ENCODE measurements at places on chromosomes 4 and X. TPM values are rescaled to one million over a fixed set of nuclear protein-coding genes. Genes with fewer than 3 reads are reported as not detected.

GRCh38 chrX:154987940-154988339 lies 34.6 kb downstream of the F8 start:
- DNase-seq: no peak
- no peaks in the 10 kb centered on the region for H3K36me3 ChIP-seq
- no peak overlapping the region for H3K4me3 ChIP-seq
- H3K4me1 ChIP-seq: peaks cover 20% of the 10 kb centered on the region

The AMBN gene
- total RNA-seq: not detected

The LINC00632 gene
- 1.3 TPM for total RNA-seq

- peaks cover 9% of the 10 kb centered on the region for H3K27me3 ChIP-seq
- H3K27ac ChIP-seq: no peak overlapping the region
- no peaks in the 10 kb centered on the region for H3K4me1 ChIP-seq
These were observed 99.2 kb upstream of the DDIT4L start for GRCh38 chr4:100289530-100289888.

The ZNF711 gene
- total RNA-seq: 0.90 TPM

DNA sequence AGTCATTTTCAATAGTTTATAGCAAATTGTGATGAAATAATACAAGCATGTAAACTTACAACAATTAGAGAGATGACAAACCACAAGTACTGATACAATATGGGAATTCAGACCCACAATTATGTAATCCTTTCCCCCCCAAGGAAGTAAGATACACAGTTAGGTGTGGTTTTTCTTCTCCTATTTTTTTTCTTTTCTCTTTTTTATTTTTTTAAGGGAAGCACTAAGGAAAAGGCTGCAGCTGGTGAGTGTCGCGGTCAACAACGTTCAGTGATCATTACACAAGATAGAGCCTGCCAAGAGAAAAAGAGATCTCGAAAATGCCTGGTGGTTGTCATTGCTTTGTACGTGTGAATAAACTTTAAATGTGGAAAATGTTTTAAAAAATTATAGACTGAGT lies 9.8 kb downstream of the NDNF start:
- no peak overlapping the region for H3K27ac ChIP-seq
- DNase-seq: no peak
- peaks cover 27% of the 10 kb centered on the region for H3K27me3 ChIP-seq
- H3K4me1 ChIP-seq: no peaks in the 10 kb centered on the region
- no peaks in the 10 kb centered on the region for H3K36me3 ChIP-seq

DNA sequence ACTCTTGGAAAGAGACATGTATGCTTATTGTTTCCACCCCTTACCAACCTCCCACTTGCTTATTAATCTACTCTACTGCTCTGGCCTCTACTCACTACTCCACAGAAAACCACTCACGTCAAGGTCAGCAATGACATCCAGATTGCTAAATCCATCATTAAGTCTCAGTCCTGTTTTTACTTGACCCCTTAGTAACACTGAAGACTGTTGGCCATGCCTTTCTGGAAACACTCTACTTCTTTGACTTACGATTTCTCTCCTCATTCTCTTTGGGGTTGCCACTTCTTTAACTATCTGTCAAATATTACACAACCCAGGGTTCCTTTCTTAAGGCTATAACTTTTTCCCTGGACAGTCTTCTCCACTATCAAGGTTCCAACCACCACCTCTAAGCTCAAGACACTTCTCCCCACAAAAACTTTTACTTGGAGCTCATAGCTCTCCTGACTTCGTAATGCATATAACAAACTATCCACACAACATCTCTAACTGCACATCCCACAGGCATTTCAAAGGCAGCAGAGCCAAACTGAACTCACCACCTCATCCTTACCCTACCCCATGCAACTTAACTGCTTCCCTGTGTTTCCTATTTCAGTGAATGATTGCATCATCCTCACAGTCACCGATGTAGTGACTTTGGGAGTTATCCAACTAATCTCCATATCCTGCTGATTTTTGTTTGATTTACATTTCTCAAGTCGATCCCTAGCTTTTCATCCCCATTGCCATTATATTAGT lies 15.8 kb upstream of the MAGEA4 start:
- no peak for DNase-seq
- H3K4me3 ChIP-seq: no peak overlapping the region
- no peaks in the 10 kb centered on the region for H3K4me1 ChIP-seq
- H3K36me3 ChIP-seq: no peaks in the 10 kb centered on the region
- H3K27ac ChIP-seq: no peak overlapping the region

DNA sequence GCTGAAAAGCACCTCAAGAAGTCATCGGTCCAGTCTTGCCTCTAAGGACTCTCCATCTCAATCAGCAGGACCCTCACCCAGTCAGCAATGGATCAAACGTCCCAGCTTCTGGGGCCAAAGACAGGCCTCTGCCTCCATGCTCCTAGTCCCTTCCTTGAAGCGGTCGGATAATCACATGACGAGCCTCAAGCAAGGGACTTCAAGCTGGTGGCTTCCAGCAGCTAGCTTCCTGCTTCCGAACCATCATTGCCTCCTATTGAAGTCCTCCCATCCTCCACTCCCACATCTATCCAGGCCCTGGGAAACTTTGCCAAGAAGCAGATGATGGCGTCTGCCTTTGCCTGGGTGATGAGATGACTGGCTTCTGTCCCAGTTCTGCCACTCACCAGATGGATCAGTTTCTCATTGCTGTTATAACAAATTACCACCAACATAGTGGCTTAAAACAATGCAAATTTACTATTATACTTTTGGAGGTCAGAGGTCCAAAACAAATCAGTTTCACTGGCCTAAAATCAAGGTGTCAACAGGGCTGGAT lies 135.2 kb upstream of the MAMLD1 start:
- H3K4me3 ChIP-seq: no peak overlapping the region
- H3K36me3 ChIP-seq: no peaks in the 10 kb centered on the region
- peaks cover 2% of the 10 kb centered on the region for H3K4me1 ChIP-seq
- no peaks in the 10 kb centered on the region for H3K27me3 ChIP-seq
- DNase-seq: no peak
- no peak overlapping the region for H3K27ac ChIP-seq

DNA sequence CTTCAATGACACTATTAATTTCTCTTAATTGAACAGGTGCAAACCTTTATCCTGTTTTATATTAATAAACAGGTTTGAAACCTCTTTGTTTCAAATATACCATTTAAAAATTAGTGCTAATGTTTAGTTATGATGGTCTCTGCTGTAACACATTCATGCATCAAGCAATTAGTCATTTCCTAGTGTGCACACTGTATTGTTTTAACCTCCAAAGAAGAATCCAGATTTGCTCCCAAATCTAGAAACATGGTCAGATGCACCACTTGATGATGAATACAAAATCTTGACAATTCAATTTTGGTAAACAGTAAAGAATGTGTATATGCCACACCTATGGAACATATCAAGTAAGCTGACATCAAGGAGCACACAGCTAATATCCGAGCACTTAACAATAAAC lies 157.1 kb downstream of the TRIML1 start:
- H3K36me3 ChIP-seq: no peaks in the 10 kb centered on the region
- H3K4me1 ChIP-seq: no peaks in the 10 kb centered on the region
- DNase-seq: no peak
- no peaks in the 10 kb centered on the region for H3K27me3 ChIP-seq

GRCh38 chr4:48241731-48242130 lies 27.9 kb downstream of the TEC start:
- H3K4me1 ChIP-seq: peaks cover 2% of the 10 kb centered on the region
- no peak overlapping the region for H3K27ac ChIP-seq
- H3K36me3 ChIP-seq: no peaks in the 10 kb centered on the region
- no peak for DNase-seq

The ABCG2 gene
- total RNA-seq: 0.39 TPM

GRCh38 chr4:8191136-8191747 lies 7.8 kb upstream of the SH3TC1 start:
- H3K4me1 ChIP-seq: peaks cover 2% of the 10 kb centered on the region
- no peaks in the 10 kb centered on the region for H3K36me3 ChIP-seq
- no peak for DNase-seq
- no peak overlapping the region for H3K4me3 ChIP-seq

- peaks cover 6% of the 10 kb centered on the region for H3K27me3 ChIP-seq
- H3K4me1 ChIP-seq: peaks cover 11% of the 10 kb centered on the region
- H3K36me3 ChIP-seq: no peaks in the 10 kb centered on the region
- H3K4me3 ChIP-seq: no peak overlapping the region
- no peak for DNase-seq
- H3K27ac ChIP-seq: no peak overlapping the region
These were observed 450.6 kb upstream of the RASGEF1B start for GRCh38 chr4:81922313-81922712.

DNA sequence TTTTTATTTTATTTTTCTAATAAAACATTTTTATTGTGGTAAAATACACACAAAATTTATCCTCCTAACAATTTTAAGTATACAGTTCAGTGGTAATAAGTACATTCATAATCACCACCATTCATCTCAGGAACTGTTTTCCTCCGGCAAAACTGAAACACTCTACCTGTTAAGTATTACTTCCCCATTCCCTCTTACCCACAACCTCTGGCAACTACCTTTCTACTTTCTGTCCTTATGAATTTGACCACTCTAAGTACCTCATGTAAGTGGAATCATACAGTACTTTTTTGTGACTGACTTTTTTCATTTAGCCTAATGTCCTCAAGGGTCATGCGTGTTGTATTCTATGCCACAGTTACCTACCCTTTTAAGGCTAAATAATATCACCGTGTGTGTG lies 21.1 kb upstream of the HSFX4 start:
- H3K27ac ChIP-seq: no peak overlapping the region
- no peak for DNase-seq
- peaks cover 8% of the 10 kb centered on the region for H3K4me1 ChIP-seq
- H3K27me3 ChIP-seq: no peaks in the 10 kb centered on the region
- H3K4me3 ChIP-seq: no peak overlapping the region
- peaks cover 3% of the 10 kb centered on the region for H3K36me3 ChIP-seq

The TKTL2 gene
- total RNA-seq: not detected

DNA sequence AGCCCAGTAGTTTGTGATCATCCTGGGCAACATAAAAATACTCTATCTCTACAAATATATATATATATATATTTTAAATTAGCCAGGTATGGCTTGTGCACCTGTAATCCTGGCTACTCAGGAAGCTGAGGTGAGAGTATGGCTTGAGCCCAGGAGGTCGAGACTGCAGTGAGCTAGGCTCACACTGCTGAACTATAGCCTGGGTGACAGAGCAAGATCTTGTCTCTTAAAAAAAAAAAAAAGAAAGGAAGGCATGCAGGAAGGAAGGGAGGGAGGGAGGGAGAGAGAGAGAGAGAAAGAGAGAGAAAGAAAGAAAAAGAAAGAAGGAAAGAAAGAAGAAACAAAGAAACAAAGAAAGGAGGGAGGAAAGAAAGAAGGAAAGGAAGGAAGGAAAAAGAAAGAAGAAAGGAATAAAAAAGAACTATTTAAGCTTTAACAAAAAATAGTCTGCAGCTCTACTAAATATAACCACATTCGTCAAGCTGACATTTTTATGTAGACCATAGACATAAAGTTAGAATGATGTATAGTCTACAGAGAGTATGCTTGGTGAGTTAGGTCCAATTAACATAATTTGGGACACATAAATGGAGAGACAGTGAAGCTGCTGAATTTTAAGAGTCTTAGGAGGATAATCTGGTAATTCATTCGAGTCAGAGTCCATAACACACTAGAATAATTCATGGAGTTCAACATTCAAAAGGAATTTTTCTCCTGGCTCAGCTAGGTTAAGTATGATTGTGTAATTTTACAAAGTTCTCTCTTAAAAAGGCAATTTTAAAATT lies 111.9 kb downstream of the GLRA3 start:
- peaks cover 5% of the 10 kb centered on the region for H3K27me3 ChIP-seq
- no peaks in the 10 kb centered on the region for H3K36me3 ChIP-seq
- no peaks in the 10 kb centered on the region for H3K4me1 ChIP-seq
- H3K27ac ChIP-seq: no peak overlapping the region
- H3K4me3 ChIP-seq: no peak overlapping the region
- DNase-seq: no peak

GRCh38 chrX:70437011-70437410 lies 7.6 kb upstream of the DLG3 start:
- no peak overlapping the region for H3K27ac ChIP-seq
- peaks cover 25% of the 10 kb centered on the region for H3K27me3 ChIP-seq
- H3K36me3 ChIP-seq: no peaks in the 10 kb centered on the region
- H3K4me1 ChIP-seq: peaks cover 14% of the 10 kb centered on the region

DNA sequence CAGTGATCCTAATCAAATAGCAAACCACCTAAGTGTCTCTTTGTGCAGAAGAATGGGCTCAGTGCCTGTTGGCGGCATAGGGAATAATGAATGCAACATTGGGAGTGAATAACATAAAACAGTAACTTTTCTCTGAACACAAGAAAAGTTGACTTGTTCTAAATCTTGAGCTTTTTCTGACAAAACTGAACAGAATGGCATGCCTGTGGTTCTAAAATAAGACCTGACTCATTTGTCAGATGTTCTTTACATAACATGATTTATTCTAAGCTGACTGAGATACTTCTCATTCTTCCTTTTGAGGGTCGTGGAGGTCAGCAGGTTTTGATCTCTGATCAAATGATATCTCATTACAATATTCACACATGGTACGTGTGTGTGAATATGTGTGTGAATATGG lies 165.4 kb upstream of the WDR1 start:
- H3K36me3 ChIP-seq: no peaks in the 10 kb centered on the region
- H3K4me1 ChIP-seq: no peaks in the 10 kb centered on the region
- DNase-seq: no peak
- no peaks in the 10 kb centered on the region for H3K27me3 ChIP-seq

- H3K4me3 ChIP-seq: no peak overlapping the region
- DNase-seq: no peak
- H3K27me3 ChIP-seq: peaks cover 2% of the 10 kb centered on the region
- no peaks in the 10 kb centered on the region for H3K4me1 ChIP-seq
These were observed 226.1 kb downstream of the ANKRD50 start for GRCh38 chr4:124486423-124486822.

- no peaks in the 10 kb centered on the region for H3K27me3 ChIP-seq
- H3K36me3 ChIP-seq: peaks cover 9% of the 10 kb centered on the region
- no peak overlapping the region for H3K4me3 ChIP-seq
- peaks cover 12% of the 10 kb centered on the region for H3K4me1 ChIP-seq
- DNase-seq: no peak
- no peak overlapping the region for H3K27ac ChIP-seq
These were observed 31.5 kb downstream of the ELF2 start for GRCh38 chr4:139145552-139145932.

DNA sequence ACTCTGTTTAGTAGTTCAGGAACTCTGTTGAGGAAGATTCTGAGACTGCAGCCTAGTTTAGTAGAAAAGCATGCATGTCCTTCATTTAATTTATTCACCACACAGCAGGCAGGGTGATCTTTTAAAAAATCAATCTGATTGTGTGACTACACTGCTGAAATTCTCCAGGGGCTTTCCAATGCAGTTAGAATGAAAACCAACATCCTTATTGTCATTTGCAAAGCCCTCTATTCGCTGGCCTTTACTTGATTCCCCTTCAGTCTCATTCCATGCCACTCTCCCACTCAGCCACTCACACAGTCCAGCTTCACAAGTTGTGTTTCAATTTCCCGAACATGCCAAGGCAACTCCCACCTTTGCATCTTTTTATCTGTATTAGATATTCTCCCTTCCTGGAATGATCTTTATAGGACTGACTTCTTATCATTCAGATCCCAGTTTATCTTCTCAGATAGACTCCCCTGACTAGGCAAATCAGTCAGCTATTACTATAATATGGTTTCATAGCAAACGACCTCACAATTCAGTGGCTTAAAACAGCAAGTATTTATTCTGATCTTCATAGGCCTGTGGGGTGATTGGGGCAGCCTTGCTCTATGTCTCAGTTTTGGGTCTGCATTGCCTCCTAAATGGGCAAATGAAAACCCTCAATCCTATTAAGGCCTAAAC lies 21.3 kb upstream of the FTHL17 start:
- no peak overlapping the region for H3K4me3 ChIP-seq
- no peaks in the 10 kb centered on the region for H3K36me3 ChIP-seq
- no peak for DNase-seq
- no peak overlapping the region for H3K27ac ChIP-seq
- no peaks in the 10 kb centered on the region for H3K27me3 ChIP-seq

The HAND2 gene
- not detected for total RNA-seq

GRCh38 chrX:136711147-136711546 lies 63.2 kb downstream of the CD40LG start:
- H3K4me1 ChIP-seq: peaks cover 74% of the 10 kb centered on the region
- no peak overlapping the region for H3K4me3 ChIP-seq
- H3K27me3 ChIP-seq: no peaks in the 10 kb centered on the region

Measured in activated CD4-positive, alpha-beta T cell treated with anti-CD3 and anti-CD28 coated beads for 36 hours (primary cell).